Activated T-helper 1 cell treated with anti-CD3 and anti-CD28 coated beads, Interleukin-12 subunit alpha, Interleukin-12 subunit beta, Interleukin-2, Interleukin-4 antibody, amounts not matched to agents 30 ng/mL and 10 ng/mL and 1 ng/mL, durations not matched to agents 14 hours and 24 hours and 36 hours (primary cell): ENCODE measurements at places on chromosomes 4 and X.

DNA sequence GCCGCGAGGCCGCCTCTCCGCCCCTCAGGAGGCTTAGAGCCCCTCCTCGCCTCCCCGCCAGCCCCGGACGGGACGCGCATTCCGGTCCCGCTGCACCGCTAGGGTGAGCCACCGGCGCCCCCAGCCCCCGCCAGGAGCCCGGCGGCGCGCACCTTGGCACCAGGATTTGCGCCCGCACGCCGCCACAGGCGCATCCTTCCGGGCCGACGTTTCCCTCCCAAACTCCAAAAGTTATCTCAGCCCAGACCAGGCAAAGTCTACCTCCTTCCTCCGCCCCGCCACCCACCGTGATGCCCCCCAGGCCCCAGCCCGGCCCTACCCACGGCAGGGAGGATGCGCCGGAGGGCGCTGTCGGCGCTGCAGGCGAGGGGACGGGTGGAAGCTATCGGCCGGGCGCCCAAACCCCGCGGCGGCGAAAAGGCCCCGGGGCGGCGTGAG, 538 bp downstream of the SCML2 start:
- no peak overlapping the region for H3K27ac ChIP-seq
- DNase-seq, result no peak
- peak overlapping the region; percentile 73 for H3K4me3 ChIP-seq
- peaks cover 28% of the 10 kb centered on the region for H3K27me3 ChIP-seq

- no peaks in the 10 kb centered on the region for H3K36me3 ChIP-seq
- no peaks in the 10 kb centered on the region for H3K4me1 ChIP-seq
- no peak overlapping the region for H3K27ac ChIP-seq
- no peaks in the 10 kb centered on the region for H3K27me3 ChIP-seq
- H3K4me3 ChIP-seq, result no peak overlapping the region
These were observed 2368.5 kb downstream of the PCDH7 start for GRCh38 chr4:33088713-33089112.

GRCh38 chr4:86917212-86918039, 17.4 kb upstream of the AFF1 start:
- no peak overlapping the region for H3K27ac ChIP-seq
- H3K36me3 ChIP-seq, result no peaks in the 10 kb centered on the region
- peaks cover under 1% of the 10 kb centered on the region for H3K27me3 ChIP-seq
- H3K4me1 ChIP-seq, result peaks cover 2% of the 10 kb centered on the region
- no peak overlapping the region for H3K4me3 ChIP-seq

DNA sequence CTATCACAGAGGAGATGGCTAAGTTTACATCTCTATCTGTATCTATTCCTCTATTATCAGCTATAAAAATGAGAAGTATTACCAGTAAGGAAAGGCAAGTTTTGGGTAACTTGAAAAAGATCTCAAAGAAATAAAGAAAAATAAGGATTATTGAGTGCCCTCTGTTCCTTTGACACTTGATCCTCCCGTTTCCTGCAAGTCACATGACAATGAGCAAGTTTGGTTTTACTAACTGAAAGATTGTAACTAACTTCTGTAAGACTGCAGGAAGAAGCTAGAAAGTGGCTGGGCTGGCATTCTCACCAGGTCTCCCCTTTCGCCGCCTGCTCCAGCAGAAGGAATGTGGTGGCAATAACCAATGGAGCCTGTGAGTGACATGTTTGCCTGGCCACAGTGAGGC, 59.2 kb downstream of the ARHGAP24 start:
- no peak overlapping the region for H3K27ac ChIP-seq
- no peaks in the 10 kb centered on the region for H3K27me3 ChIP-seq
- no peak for DNase-seq
- no peaks in the 10 kb centered on the region for H3K4me1 ChIP-seq

- H3K4me1 ChIP-seq, result peaks cover 17% of the 10 kb centered on the region
- H3K27me3 ChIP-seq, result no peaks in the 10 kb centered on the region
- H3K36me3 ChIP-seq, result peaks cover 23% of the 10 kb centered on the region
- H3K27ac ChIP-seq, result peak overlapping the region; percentile 86
These were observed 929 bp downstream of the ZBTB33 start for GRCh38 chrX:120251471-120252011.

DNA sequence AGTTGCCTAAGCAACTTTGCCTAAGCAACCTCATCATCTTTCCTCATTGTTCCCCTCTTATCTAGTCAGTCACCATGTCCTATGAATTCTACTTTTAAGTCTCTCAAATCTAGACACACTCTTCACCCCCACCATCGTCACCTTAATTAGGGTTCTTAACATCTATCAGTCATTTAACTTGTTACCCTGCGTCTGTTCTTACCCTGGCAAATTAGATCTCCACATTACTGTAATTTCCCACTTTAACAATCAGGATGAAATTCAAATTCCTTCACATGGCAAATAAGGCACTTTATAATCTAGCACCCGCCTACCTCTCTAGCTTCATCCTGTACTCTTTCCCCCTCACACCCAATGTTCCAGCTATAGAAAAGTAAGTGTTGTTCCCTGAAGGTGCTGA, 221.2 kb downstream of the GRIA3 start:
- DNase-seq, result no peak
- H3K27ac ChIP-seq, result no peak overlapping the region
- H3K36me3 ChIP-seq, result no peaks in the 10 kb centered on the region
- H3K4me3 ChIP-seq, result no peak overlapping the region
- no peaks in the 10 kb centered on the region for H3K4me1 ChIP-seq
- no peaks in the 10 kb centered on the region for H3K27me3 ChIP-seq

GRCh38 chr4:173448608-173449379, 49.9 kb upstream of the SCRG1 start:
- DNase-seq, result no peak
- no peak overlapping the region for H3K4me3 ChIP-seq
- H3K4me1 ChIP-seq, result peaks cover 8% of the 10 kb centered on the region
- H3K27me3 ChIP-seq, result no peaks in the 10 kb centered on the region
- H3K36me3 ChIP-seq, result no peaks in the 10 kb centered on the region

- no peaks in the 10 kb centered on the region for H3K4me1 ChIP-seq
- H3K4me3 ChIP-seq, result no peak overlapping the region
- no peaks in the 10 kb centered on the region for H3K36me3 ChIP-seq
- peaks cover 8% of the 10 kb centered on the region for H3K27me3 ChIP-seq
- no peak overlapping the region for H3K27ac ChIP-seq
These were observed 55.1 kb downstream of the PPP3CA start for GRCh38 chr4:101292214-101292613.

DNA sequence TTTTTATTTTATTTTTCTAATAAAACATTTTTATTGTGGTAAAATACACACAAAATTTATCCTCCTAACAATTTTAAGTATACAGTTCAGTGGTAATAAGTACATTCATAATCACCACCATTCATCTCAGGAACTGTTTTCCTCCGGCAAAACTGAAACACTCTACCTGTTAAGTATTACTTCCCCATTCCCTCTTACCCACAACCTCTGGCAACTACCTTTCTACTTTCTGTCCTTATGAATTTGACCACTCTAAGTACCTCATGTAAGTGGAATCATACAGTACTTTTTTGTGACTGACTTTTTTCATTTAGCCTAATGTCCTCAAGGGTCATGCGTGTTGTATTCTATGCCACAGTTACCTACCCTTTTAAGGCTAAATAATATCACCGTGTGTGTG, 21.1 kb upstream of the HSFX4 start:
- H3K27ac ChIP-seq, result no peak overlapping the region
- H3K36me3 ChIP-seq, result no peaks in the 10 kb centered on the region
- H3K4me3 ChIP-seq, result no peak overlapping the region
- no peaks in the 10 kb centered on the region for H3K27me3 ChIP-seq
- peaks cover 22% of the 10 kb centered on the region for H3K4me1 ChIP-seq

DNA sequence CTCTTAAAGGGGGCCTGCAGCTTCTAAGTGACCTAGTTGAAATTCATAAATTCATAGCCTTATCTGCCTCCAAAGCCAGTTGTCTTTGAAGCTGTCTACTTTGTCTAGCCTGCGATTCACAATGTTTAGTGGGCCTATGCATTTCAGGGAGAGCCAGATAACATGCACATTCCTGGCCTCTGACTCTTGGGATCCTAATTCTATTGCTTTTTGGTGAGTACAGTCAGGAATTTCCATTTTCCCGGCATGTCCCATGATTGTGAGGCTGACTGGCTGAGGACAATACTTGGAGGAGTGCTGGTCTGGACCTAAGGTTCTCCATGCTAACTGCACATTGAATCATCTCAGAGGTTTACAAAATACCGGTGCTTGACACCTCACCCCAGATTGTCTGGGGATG, 155.0 kb downstream of the MSL3 start:
- H3K36me3 ChIP-seq, result no peaks in the 10 kb centered on the region
- DNase-seq, result no peak
- H3K27ac ChIP-seq, result no peak overlapping the region
- H3K4me1 ChIP-seq, result peaks cover 1% of the 10 kb centered on the region

DNA sequence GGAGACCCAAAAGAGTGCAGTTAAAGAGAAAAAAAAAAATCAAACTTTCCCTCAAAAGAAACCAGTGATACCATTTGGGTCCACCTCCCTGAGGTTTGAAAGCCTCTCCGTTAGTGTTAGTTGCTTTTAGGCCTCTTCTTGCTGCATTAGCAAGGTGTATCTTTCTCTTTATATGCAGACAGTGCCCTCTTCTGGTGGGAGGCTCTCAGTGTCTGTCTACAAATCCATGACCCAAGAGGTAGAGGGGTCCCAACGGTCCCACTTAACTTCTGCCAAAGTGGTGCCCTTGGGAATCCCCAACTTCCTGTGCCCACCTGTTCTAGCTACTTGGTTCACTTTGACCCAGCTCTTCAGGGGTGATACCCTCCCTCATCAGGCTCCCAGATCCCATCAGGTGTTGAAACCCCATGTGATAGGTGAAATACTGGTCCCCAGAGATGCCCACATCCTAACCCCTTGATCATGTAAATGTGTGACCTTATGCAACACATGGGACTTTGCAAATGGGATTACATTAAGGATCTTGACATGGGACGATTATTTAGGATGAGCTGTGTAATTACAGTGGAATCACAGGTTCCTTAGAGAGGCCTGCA, 63.7 kb upstream of the CD99 start:
- H3K27ac ChIP-seq, result peak overlapping the region; percentile 10
- H3K4me3 ChIP-seq, result no peak overlapping the region
- H3K4me1 ChIP-seq, result peaks cover 28% of the 10 kb centered on the region
- H3K27me3 ChIP-seq, result no peaks in the 10 kb centered on the region

DNA sequence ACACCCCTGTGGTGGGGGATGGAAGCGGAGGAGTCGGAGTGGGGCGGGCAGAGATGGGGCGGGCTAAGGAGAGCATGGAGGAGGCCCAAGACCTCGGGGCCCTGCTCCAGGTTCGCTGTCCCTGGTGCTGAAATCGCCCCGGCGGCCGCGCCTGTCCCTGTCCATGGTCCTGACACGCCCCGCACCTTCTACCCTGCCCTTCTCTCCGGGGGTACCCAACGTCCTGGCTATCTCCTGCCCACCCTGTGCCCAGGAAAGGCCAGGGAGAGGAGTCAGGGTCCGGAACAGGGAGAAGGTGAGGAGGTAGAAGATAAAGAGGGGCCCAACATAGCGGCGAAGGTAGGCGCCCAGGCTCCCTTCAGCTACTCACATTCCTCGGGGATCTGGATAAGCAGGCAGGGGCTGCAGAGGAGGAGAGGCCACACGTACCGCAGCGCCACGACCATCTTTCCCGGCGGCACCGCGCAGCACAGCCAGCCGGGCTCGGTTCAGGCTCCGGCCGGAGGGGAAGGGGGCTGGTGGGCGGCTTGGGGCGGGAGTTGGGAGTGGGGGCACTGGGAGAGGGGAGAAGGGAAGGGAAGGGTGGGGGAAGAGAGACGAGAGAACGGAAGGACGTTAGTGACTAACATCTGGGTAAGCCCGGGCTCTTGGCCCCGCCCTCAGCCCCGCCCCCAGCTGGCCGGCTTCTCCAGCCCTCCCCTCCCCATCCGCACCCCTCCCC, 10.4 kb downstream of the L1CAM start:
- H3K27me3 ChIP-seq, result peaks cover 5% of the 10 kb centered on the region
- H3K4me1 ChIP-seq, result peaks cover 24% of the 10 kb centered on the region
- no peaks in the 10 kb centered on the region for H3K36me3 ChIP-seq
- no peak overlapping the region for H3K4me3 ChIP-seq
- H3K27ac ChIP-seq, result no peak overlapping the region
- peak; percentile 54 for DNase-seq

- no peaks in the 10 kb centered on the region for H3K4me1 ChIP-seq
- no peak for DNase-seq
- H3K27me3 ChIP-seq, result peaks cover 3% of the 10 kb centered on the region
- H3K4me3 ChIP-seq, result no peak overlapping the region
These were observed 13.5 kb upstream of the CXCL6 start for GRCh38 chr4:73822812-73823504.

GRCh38 chrX:41409006-41409405, 38.1 kb upstream of the NYX start:
- H3K4me1 ChIP-seq, result no peaks in the 10 kb centered on the region
- H3K36me3 ChIP-seq, result no peaks in the 10 kb centered on the region

- H3K4me3 ChIP-seq, result no peak overlapping the region
- H3K4me1 ChIP-seq, result no peaks in the 10 kb centered on the region
- no peaks in the 10 kb centered on the region for H3K36me3 ChIP-seq
- H3K27me3 ChIP-seq, result no peaks in the 10 kb centered on the region
- H3K27ac ChIP-seq, result no peak overlapping the region
- no peak for DNase-seq
These were observed 166.5 kb upstream of the SLIT2 start for GRCh38 chr4:20085156-20085555.

GRCh38 chr4:84814094-84814750, 152.3 kb downstream of the WDFY3 start:
- no peaks in the 10 kb centered on the region for H3K27me3 ChIP-seq
- no peaks in the 10 kb centered on the region for H3K36me3 ChIP-seq

DNA sequence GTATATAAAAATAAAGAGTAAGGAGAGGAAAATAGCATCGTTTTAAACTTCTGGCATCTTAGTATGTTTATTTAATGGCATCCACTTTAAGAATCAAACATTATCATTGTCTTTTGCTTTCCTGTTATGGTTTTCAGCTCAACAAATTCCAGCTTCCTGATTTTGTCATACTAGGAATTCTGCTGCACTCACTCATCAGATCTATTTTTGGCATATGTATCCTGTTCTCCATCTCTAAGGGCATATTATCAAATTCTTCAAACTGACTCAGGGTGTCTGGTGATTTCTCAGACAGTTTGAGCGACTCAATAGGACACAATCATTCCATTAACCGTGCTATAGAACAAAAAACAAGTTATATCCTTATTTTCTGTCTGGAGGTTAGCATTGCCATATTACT, 248.5 kb upstream of the DIAPH2 start:
- no peaks in the 10 kb centered on the region for H3K4me1 ChIP-seq
- no peaks in the 10 kb centered on the region for H3K27me3 ChIP-seq
- H3K27ac ChIP-seq, result no peak overlapping the region
- no peak for DNase-seq
- H3K4me3 ChIP-seq, result no peak overlapping the region
- no peaks in the 10 kb centered on the region for H3K36me3 ChIP-seq

GRCh38 chr4:151356510-151356909, 31.1 kb upstream of the SH3D19 start:
- no peak overlapping the region for H3K4me3 ChIP-seq
- no peak overlapping the region for H3K27ac ChIP-seq
- DNase-seq, result no peak
- H3K27me3 ChIP-seq, result peaks cover 7% of the 10 kb centered on the region

GRCh38 chrX:40778861-40779575, 43.7 kb upstream of the MED14 start:
- no peaks in the 10 kb centered on the region for H3K4me1 ChIP-seq
- peaks cover under 1% of the 10 kb centered on the region for H3K27me3 ChIP-seq
- no peak overlapping the region for H3K4me3 ChIP-seq
- no peak for DNase-seq
- H3K27ac ChIP-seq, result no peak overlapping the region
